ENCODE measurements at places on chromosomes 5 and 9.

DNA sequence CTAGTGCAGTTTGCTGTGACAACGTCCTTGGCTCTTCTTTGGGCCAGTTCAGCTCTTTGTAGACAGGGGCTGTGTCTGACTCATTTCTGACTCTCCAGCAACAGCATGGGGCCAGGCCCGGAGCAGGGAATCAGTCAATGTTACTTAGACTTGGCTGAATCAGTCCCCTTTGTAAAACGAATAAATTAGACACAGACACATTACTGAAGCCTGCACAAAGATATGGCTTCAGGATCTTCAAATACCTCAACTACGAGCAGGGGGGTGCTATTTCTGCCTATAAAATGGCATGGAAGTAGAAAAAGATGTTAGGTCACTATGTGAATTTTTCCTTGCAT, 204.7 kb downstream of the TTLL11 start:
- no peak for DNase-seq

- no peak for DNase-seq
These were observed 177.0 kb upstream of the SH3GL2 start for GRCh38 chr9:17401858-17402257.

GRCh38 chr5:41793141-41793770, 77.0 kb downstream of the OXCT1 start:
- no peak for DNase-seq

DNA sequence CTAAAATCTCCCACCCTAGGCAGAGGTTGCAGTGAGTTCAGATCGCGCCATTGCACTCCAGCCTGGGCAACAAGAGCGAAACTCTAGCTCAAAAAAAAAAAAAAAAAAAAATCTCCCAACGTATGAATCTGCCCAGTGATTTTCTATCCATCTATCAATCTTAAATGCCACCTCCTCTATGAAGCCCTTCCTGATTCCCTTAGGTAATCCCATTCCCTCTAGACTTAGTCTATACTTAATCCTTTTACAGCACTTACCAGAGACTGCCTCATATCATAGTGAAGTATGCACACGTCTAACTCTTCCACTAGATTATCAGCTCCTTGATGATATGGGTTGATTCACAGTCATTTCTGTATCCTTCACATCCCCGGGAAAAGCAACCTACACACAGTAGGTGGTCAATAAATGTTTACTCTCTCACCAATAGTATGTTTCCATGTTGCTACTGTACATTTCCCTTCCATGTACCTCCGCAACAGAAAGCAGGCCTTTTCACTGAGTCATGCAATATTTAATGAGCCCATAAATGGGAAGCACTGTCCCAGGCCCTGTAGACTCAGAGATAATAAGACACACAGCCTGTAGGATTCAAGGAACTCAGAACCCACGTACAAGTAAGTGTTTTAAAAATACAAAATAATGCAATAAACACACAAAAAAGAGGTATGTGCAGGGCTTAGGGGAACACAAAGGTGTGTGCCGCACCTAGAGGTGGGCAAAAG, 1.2 kb downstream of the DROSHA start:
- DNase-seq: no peak

GRCh38 chr5:1743061-1743768, 56.4 kb downstream of the MRPL36 start:
- no peak for DNase-seq

- DNase-seq: no peak
These were observed 637.7 kb downstream of the SLCO4C1 start for GRCh38 chr5:101658433-101658832.

DNA sequence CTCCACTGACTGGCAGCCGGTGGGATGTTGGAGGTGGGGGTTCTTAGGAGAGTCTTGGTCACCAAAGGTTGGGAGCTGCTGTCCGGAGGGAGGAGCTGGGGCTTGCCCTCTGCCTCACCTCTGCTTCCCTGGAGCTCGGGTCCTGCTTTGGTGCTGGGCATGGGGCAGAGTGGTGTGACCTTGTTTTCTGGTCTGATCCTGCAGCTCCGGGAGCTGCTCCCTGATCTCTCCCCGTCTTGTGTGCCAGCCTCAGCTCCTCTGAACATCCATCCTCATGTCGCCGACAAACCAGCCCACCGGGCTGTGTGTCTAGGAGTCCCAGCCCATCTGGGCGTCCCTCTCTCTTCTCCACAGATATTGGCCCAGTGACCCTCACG, 18.7 kb downstream of the HMCN2 start:
- no peak for DNase-seq

- no peak for DNase-seq
These were observed 18.5 kb upstream of the SLC12A7 start for GRCh38 chr5:1130218-1130946.
